ENCODE measurements at places on chromosomes 4 and X.

GRCh38 chrX:15515931-15516330 lies 15.3 kb downstream of the BMX start:
- no peak for DNase-seq

GRCh38 chrX:151240237-151240636 lies 63.9 kb downstream of the GPR50 start:
- DNase-seq: no peak

GRCh38 chrX:102711872-102712215 lies 404 bp upstream of the GPRASP2 start:
- DNase-seq: no peak

DNA sequence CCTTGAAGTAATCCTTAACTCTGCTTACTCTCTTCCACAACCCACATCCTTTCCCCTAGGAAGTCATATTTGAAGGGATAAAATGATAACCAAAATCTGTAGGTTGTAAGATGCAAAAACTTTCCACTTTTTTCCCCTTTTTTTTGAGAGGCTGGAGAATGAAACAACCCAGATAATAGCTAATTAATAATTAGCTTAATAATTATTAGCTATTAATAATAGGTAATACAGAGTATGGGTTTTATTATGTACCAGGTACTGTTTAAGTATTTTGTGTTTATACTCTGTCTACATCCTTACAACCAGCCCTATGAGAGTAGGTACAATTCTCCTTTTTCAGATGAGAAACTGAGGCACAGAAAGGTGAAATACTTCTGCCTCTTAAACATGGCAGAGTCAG lies 9.4 kb downstream of the GPR119 start:
- no peak for DNase-seq

GRCh38 chr4:337143-337931 lies at the start of gene ZNF141:
Gene ZNF141, plus strand, starts transcription at chr4:337814. Its CDS starts 170 bp downstream, at chr4:337984.
- peak; percentile 96 for DNase-seq

DNA sequence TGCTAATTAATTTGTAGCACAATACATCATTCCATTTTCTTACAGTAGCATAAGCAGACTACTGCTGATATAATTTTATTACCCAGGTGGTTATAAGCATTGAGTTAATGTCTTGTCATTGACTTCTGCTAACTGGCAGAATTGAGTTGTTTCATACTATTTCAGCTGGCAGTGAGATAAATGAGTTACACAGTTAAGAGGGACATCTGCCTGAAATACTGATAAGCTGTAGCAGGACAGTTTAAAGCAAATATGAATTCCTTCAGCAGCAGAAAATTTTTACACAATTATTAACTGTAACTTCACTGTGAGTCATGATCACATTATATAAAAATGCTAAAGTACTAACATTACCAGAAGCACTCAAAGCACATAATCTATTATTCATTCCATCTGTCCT lies 326.8 kb downstream of the INPP4B start:
- no peak for DNase-seq

DNA sequence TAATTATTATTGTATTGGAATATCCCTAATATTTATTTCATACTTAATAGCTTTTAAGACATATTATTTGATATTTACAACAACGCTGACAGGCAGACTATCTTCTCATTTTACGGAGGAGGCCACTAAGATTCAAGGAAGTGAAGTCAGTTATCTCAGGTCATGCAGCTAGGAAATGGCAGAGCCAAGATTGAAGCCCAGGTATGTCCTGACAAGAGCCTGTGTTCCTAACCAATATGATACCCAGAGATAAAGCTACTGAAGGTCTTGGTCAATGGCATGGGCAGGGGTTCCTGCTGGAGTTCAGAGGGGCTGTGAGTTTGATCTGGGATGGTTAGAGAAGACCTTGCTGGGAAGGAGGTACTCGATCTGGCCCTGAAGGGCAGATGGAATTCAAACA lies 47.1 kb downstream of the ARHGEF6 start:
- DNase-seq: no peak

DNA sequence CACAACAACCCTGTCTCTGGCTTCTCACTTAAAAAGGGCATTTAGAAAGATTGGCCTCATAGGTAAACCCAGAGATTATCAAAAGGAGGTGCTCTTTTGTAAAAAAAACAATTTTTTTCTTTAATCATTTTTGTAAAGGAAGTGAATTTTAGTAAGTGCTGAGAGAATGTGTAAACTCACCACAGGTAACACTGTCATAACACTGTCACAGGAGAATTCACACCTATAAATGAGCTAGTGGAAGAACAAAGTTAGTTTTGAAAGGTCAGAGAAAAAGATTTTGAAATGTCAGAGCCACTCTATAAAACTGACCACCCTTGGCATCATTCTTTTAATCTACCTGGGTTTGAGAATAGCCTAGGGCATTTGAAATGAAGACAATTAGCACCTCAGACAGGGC lies 3.3 kb upstream of the SH2D1A start:
- no peak for DNase-seq

GRCh38 chr4:128604840-128605239 lies 204.7 kb upstream of the JADE1 start:
- no peak for DNase-seq

DNA sequence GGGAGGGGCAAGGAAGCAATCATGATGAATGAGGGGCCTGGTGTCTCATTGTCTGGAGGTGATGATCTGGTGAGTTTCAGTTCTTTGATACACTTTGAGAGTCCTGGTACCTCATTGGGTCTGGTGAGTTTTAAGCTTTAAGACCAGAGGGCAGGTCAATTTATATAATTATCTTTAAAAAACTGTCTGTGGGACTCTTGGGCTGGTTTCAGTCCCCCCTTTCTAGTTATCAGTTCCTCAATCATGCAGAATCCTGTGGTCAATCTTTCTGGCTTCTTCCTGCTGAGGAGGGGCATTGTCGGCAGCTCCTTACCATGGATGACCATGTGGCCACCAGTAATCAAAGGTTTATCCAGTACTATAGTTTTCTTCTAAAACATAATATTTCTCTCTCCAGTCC lies 789.1 kb downstream of the PCDH18 start:
- DNase-seq: no peak

DNA sequence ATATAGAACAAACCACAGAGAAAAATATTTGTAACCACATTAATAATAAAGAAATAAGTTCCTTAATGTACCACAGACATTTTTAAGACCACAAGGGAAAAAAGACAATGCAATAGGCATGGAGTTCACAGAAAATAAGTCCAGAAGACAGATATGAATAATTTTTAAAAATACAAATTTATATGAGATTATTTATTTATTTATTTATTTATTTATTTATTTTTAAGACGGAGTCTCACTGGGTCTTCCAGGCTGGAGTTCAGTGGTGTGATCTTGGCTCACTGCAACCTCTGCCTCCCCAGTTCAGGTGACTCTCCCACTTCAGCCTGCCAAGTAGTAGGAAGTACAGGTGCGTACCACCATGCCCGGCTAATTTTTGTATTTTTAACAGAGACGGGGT lies 53.7 kb downstream of the THAP9 start:
- no peak for DNase-seq

DNA sequence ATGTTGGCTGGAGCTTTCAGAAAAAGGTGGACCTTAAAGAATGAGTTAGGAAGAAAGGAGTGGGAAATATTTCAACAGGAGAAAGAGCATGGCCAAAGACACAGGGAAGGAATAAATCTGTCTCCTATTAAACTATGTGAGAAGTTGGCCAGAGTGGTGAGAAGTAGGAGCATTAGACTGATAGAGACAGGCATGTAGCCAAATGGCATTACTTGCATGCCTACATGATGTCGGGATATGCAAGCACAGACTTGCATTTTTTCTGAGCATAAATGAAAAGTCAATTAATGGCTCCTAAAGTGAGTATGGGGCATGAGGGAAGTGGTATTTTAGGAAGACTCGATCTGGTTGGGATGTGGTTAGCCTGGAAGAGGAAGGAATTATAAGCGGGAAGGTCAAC lies 279.6 kb upstream of the PITX2 start:
- DNase-seq: peak; percentile 5

- no peak for DNase-seq
These were observed 238.1 kb downstream of the BMPR1B start for GRCh38 chr4:94995684-94996394.

GRCh38 chr4:130172156-130172555 lies 1076.2 kb downstream of the C4orf33 start:
- DNase-seq: peak; percentile 6

DNA sequence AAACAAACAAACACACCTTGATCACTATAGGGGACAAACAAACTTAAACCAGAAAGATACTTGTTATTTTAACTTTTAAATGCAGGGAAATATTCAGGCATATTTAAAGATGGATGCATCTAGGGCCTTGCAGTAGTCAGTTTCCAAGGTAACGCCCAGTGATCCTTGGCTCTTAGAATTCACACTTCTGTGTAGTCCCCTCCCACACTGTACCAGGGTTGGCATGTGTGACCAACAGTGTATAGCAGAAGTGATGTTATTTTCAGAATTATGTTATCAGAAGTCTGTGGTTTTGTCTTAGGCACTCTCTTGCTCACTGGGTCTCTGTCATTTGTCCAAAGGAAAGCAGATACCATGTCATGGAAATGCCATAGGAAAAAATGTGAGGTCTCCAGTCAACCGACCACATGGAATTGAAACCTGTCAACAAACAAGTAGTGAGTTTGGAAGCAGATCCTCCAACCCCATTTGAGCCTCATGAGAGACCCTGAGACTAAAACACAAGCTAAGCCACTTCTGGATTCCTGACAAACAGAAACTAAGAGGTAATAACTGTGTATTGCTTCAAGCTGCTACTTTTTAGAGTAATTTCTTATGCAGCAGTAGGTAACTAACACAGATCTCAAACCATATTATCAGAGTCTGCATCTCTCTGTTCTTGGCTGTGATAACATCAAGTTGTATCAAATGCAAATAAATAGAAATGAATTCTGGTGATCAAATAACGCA lies 670.3 kb downstream of the KCTD8 start:
- DNase-seq: no peak

DNA sequence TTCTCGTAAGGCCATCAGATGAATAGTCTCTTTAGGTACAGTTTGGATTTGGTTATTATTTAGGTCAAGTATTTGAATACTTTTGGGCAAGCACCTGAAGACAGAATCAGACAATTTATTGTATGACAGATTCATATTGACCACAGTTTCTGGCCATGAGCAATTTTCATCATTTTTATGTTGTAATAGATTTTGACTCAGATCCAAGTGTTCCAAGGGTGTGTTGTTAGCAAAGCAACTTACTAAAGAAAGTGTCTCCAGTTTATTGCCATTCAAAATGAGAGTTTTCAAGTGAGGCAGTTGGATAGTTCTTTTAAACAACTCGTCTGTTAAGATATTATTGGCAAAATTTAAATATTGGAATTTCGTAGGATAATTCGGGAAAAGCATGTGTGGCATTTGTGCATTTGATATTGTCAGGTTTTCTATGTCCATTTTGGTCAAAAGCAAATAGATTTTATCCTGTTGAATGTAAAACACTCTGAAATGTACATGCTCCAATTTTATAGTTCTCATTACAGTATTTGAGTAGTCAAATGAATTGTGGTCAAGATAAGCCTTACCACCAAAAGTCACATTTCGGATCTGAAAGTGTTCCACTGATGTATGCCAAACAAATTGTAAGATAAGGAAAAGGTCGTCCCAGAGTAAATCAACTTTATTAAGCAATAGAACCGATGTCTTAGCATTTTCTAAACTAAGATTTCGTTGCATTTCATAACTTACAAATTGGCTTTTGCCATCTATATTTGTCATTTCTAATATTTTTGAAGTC lies 8.4 kb downstream of the TLR10 start:
- DNase-seq: no peak

- no peak for DNase-seq
These were observed 65.3 kb downstream of the EFNB1 start for GRCh38 chrX:68894142-68894512.

DNA sequence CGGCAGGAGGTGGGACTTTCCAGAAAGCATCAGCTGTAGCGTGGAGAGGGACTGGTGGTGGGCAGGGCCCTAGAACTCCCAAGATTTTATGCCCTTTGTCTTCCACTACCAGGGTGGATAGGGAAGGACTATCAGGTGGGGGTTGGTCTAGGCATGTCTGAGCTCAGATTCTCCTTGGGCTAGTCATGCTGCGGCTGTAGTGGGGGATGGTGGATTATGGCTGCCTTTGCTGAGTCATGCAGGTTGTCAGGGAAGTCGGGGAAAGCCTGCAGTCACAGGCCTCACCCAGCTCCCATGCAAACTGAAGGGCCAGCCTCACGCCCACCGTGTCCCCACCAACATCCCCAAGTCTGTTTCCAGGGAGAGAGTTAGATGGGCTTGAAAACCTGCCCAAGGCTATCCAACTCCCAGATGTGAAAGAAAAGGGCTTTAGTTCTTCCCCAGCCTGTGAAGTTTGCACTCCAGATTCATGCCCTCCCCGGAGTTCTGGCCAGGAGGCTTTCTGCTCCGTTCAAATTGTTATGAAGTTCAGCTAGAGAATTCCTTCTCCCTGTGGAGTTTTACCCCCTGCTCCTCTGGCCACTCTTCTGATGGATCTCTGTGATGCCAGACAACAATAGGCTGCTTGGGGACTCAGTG lies 13.4 kb upstream of the MEPE start:
- DNase-seq: peak; percentile 52
